ENCODE measurements at places on chromosomes 12 and 14.

DNA sequence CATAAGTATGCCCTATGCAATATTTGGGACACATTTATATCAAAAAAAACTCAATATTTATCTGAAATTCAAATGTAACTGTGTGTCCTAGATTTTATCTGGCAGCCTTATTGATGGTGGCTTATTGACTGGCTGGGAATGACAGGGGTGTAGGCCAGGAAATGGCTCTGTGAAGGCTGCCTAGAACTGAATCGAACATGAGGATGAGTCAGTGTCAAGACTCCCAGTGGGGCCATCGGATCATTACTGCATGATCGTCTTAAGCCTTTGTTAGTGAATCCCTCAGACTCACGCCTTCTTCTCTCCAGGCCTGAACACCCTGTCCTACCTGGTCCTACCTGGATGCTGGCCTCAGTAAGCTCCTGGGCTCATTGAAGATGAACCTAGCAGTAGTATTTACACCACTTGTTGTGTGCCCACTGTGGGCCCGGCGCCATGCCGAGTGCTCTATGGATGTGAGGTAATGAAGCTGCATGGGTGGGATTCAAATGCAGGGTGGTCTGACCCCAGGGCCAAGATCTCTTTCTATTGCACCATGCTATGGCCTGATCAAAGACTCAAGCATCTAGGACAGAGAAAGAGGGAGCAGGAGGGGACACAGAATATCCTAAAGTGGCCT is 21.0 kb upstream of the FAIM2 start:
- no peak for DNase-seq

DNA sequence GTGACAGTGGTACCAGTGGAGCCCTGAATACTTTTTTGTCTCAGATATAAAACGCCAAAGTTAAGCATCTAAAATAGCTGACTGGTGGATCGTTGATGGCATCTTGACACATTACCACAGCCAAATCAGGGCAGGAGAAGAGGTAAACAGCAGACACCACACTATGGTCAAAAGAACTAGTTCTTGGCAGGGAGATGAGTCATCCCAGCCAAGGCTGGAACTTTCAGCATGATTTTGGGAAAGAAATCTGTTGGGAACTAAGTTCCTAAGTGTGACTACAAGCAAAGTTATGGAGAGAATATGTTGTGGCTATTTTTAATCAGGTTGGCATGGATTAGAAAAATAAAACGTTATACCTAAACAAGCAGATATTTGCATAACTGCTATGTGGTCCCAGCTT is 36.9 kb downstream of the LGR5 start:
- DNase-seq, result no peak

GRCh38 chr14:37036669-37037341 is 135.6 kb downstream of the SLC25A21 start:
- DNase-seq, result no peak

- DNase-seq, result no peak
These were observed 816.8 kb downstream of the NRXN3 start for GRCh38 chr14:78986989-78987388.

- DNase-seq, result no peak
These were observed 3.6 kb upstream of the NPAS3 start for GRCh38 chr14:32934881-32935633.

GRCh38 chr12:52007158-52007921 is 594 bp downstream of the TAMALIN start:
- DNase-seq, result no peak

- DNase-seq, result no peak
These were observed 10.5 kb upstream of the LRIG3 start for GRCh38 chr12:58930770-58931324.

GRCh38 chr14:64549016-64549415 is 745 bp upstream of the PPP1R36 start:
- no peak for DNase-seq

GRCh38 chr12:110340706-110341105 is 59.7 kb downstream of the ATP2A2 start:
- no peak for DNase-seq

- DNase-seq, result no peak
These were observed 317.6 kb downstream of the CCDC91 start for GRCh38 chr12:28507867-28508266.

DNA sequence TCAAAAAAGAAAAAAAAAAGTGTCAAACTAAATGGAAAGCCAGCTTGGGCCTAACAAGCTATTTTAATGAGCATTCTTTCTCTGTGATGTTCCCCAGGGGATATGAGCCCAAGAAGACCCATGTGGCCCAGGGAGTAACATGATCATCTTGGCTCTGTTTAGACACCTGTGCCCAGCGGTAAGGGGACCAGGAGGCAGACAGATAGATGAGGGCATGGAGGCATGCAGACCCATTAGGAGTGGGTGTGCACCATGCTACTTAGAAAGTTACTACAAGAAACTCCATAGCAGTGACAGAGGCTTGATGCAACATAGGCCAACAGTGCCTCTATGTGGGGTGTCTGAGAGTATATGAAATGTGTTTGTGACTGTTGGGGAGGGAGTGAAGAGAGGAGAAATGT is 3.1 kb upstream of the CREBL2 start:
- DNase-seq, result peak; percentile 5

DNA sequence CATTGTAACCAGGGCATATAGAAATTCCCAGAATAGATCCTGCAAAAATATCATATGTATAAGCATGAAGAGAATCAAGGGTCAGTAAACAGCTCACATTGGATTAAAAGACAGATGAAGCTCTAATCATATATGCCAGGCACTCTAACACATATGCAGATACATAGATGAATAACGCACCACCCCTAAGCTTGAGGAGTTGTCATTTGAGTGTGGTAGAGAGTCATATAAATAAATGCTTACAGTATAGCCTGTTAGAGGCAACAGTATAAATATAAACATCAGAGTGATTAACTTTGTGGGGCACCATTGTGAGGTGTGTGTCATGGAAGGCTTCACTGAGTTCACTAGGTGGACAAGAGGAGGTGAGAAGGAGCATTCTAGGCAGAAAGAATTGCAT is 346.7 kb upstream of the PRICKLE1 start:
- DNase-seq, result no peak

DNA sequence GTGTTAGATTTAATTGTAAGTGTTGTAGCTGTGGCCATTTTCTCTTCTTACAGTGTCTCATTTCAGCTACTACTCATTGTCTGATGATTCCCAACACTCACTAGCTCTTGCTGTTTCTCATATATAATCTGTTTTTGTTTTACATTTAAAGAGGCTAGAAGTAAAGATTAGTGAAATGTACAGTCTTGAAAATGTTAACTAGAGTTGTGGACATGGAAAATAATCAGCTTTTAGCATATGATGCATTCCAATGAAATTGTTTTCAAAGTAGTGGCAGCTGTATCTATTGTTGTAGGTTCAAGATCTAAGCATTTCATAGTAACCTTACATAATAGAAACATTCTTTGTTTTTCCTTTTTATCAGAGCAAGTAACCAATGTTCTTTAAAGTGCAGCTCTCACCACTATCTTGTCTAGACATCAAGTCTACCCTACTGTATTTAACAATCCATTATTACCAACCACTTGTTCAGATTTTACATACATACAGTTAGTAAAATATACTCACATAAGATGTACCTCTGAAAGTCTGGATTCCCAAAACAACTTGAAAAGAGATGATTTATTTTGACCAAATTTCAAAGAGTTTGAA is 76.9 kb downstream of the PPHLN1 start:
- DNase-seq, result no peak

DNA sequence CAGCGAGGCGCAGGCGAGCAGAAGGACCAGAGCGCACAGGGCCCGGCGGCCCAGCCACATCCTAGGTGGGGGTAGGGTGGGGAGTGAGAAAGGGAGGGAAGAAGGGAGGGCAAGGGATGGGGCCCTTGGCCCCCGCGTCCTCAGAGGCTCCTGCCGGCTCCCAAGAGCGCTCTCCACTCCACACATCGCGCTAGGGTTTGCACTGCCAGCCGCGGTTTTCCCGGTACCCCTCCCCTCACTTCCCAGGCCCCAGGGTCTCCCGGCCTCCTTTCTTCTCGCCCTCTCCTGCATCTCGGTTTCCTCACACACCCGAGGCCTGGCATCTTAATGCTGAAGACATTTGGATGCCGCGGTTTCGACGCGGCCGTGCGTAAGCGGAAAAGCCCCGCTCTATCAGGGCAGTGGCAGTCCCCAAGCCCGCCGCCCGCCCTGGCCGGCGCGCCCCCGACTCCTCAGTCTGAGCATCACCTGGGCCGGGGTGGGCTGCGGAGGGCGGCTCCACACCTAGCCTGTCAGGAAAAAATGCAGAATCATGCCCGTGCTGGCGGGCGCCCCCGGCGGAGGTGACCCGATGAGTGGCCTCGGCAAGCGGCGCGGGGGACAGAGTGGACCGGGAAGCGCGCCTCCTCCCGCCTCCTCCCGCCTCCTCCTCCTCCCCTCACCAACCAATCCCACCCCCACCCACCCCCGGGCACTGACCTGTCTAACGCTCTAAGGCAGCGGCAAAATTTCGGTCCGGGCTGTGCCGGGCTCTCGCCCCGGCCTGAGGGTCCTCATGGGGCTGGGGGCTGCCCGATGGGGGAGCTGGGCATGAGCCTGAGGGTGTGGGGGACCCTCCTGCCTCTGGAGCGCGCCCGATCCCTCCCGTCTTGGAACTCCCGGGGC is 686 bp downstream of the B4GALNT1 start:
- no peak for DNase-seq

DNA sequence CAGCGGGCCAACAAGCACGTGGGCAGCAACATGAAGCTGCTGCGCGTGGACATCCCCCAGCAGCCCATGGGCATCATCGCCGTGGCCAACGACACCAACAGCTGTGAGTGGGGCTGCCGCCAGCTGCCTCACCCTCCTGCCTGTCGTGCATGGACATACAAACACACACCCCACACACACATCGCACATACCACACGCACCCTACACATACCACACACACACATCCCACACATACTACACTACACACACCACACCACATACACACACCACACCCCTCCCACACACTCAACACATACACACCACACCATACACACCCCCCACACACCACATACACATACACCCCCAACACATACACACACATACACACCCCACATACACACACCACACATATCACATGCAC is 25.2 kb upstream of the NXPH4 start:
- no peak for DNase-seq

DNA sequence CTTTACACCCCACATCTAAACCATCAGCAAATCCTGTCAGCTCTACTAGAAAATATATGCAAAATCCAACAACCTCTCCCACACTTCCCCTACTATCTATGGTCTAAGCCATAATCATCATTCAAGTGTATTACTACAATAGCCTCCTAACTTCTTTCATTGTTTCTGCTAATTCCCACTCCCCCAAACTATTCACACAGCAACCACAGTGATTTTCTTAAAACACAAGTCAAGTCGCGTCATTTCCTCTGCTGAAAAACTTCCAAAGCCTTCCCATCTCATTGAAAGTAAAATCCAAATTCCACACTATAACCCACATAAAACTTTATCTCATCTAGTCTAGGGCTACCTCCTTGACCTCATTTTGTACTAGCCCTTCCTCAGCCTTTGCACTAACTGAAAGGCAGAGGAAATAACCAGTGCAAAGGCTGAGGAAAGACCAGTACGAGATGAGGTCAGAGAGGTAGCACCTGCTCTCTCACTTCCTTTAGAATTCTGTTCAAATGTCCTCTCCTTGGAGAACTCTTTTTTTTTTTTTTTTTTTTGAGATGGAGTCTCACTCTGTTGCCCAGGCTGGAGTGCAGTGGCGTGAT is 65.5 kb upstream of the MDM1 start:
- no peak for DNase-seq

GRCh38 chr12:13099844-13100604 is 3.4 kb downstream of the GSG1 start:
- DNase-seq, result no peak

DNA sequence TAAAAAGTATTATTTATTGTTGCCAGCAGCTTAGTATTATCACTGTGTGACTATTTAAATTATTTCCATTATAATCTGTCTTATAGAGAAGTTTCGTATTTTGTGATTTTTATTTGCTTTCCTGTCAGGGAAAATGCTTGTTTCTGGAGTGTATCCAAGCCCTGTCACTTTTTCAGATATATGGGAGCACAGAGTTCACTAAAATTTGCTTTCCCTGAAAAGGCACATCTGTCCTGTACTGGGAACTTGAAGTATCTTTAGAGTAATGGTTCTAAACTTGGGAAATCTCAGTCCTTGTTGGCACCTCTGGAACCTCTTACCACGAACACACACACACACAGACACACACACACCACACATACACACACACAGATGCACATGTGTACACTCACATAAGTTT is 39.3 kb upstream of the SSTR1 start:
- DNase-seq, result no peak

DNA sequence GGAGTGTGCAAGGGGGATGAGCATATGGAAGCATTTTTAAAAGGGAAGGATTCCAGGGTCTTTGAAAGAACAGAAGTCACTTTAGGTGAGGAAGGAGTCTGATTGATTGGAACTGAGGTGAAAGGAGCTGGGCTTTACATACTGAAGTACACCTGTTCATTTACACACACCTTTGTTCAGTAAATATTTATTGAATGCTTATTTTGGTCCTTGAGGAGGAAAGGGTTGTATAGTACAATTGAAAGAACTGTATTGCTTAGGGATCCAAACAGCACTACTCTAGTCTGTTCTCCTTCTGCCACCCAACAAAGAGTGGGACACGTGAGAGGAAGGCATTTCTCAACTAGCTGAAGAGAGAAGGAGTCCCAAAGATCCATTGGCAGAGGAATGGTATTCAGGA is 63.9 kb downstream of the APAF1 start:
- no peak for DNase-seq

DNA sequence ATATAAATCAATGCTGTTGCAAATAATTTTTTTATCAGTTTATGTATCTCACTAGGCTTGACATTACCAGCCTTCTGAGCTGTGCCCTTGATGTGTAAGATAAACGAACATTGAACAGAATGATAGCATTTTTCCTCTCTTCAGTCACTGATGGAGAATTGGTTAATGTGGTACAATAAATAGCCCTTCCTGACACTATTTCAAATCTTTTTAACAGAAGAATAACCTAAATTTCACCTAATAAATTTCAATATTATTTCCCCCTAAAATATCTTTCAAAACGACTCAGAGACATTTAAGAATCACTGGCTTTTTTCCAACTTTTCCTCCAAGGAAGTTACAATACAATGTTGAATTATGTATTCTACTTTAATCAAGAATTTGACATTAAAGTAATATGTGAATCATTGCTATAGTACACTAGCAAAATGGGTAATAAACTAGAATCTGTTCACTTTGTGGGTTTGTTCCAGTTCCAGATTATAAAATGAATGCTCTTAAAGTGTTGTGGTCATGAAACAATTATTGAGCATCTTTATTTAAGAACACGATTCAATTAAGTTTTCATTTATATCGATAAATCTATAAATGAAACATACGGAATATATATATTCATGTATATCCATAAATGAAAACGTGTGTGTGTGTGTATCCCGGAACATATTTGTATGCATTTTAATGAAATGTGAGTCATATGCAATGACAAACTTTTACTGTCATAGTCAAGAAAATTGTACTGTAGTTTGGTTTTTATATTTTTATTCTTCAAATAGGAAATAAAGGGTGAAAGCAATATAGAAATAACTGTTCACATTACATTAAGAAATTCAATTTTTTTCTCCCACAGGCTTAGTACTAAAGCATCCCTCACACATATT is 2.5 kb upstream of the ATP2B1 start:
- DNase-seq, result no peak
